ENCODE measurements at places on chromosomes 12 and 14.

GRCh38 chr12:122860040-122860853, 25.0 kb downstream of the HIP1R start:
- DNase-seq = no peak

GRCh38 chr12:128811806-128812205, 12.0 kb downstream of the SLC15A4 start:
- DNase-seq = no peak

- DNase-seq = no peak
Observed at GRCh38 chr12:95593266-95593871, 42.1 kb upstream of the USP44 start.

GRCh38 chr12:85275374-85275773, 4.6 kb upstream of the ALX1 start:
- no peak for DNase-seq

DNA sequence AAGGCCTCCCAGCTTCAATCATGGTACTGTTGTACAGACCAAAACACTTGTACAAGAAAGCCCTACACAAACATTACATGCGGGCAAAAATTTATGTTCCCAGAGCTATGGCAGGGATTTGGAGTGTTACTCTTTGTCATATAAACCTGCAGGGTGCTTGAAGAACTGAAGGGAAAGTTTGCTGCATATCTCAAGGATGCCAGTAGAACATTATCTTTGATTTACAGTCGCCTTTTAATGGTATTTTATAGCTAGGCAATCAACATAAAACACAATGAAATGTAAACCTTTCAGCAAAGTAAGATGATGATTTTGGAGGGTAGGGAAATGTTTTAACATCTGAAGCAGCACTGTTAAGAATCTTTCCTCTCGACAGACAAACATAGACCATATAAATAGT, 305.6 kb downstream of the KCNH5 start:
- DNase-seq = no peak

- no peak for DNase-seq
Observed at GRCh38 chr12:104305349-104305748, 1.8 kb downstream of the EID3 start.

- no peak for DNase-seq
Observed at GRCh38 chr12:103561174-103561573, 25.9 kb upstream of the STAB2 start.
